H9 (cell line): ENCODE measurements at places on chromosomes 6 and 20. TPM values are rescaled to one million over a fixed set of nuclear protein-coding genes. Genes with fewer than 3 reads are reported as not detected.

- peaks cover 1% of the 10 kb centered on the region; the same call in 1 of the 3 replicates for H3K36me3 ChIP-seq
- H3K27me3 ChIP-seq: no peaks in the 10 kb centered on the region
- H3K4me1 ChIP-seq: no peaks in the 10 kb centered on the region
- no peak overlapping the region for H3K27ac ChIP-seq
- H3K4me3 ChIP-seq: no peak overlapping the region
- no peak for DNase-seq
Observed at GRCh38 chr6:102039441-102039840, 645.9 kb downstream of the GRIK2 start.

GRCh38 chr6:46684771-46685170, 2.9 kb upstream of the TDRD6 start:
- H3K4me1 ChIP-seq: no peaks in the 10 kb centered on the region
- H3K4me3 ChIP-seq: no peak overlapping the region

DNA sequence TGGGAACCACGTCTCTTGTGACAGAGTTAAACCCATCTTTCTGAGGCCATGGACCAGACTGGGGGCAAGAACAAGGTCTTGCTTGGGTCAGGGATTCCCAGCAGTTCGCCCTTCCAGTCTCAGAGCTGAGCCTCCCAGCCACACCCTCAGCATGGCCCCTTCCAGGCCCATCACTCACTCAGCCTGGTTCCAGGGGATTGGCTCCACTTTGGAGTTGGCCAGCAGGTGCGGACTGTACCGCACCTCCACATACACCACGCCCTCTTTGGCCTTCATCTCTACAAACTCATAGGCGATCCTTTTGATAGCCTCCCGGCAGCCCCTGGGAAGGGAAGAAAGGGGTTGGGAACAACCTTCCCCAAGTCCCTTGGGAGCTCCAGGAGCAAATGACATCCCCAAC, 25.2 kb downstream of the ADA start:
- H3K27ac ChIP-seq: no peak overlapping the region
- no peaks in the 10 kb centered on the region for H3K4me1 ChIP-seq
- H3K36me3 ChIP-seq: peaks cover 23% of the 10 kb centered on the region; the same call in 1 of the 2 replicates
- no peak overlapping the region for H3K4me3 ChIP-seq

- peaks cover 21% of the 10 kb centered on the region for H3K36me3 ChIP-seq
- H3K27ac ChIP-seq: no peak overlapping the region
- H3K4me3 ChIP-seq: no peak overlapping the region
- H3K27me3 ChIP-seq: no peaks in the 10 kb centered on the region
- no peak for DNase-seq
Observed at GRCh38 chr6:143180826-143181225, 120.1 kb downstream of the AIG1 start.

The ADGRB3 gene
- total RNA-seq: 0.22 and 0.37 TPM in 2 replicates

The OR2B6 gene
- total RNA-seq: not detected in 2 replicates

The GSTA3 gene
- total RNA-seq: not detected in 2 replicates

DNA sequence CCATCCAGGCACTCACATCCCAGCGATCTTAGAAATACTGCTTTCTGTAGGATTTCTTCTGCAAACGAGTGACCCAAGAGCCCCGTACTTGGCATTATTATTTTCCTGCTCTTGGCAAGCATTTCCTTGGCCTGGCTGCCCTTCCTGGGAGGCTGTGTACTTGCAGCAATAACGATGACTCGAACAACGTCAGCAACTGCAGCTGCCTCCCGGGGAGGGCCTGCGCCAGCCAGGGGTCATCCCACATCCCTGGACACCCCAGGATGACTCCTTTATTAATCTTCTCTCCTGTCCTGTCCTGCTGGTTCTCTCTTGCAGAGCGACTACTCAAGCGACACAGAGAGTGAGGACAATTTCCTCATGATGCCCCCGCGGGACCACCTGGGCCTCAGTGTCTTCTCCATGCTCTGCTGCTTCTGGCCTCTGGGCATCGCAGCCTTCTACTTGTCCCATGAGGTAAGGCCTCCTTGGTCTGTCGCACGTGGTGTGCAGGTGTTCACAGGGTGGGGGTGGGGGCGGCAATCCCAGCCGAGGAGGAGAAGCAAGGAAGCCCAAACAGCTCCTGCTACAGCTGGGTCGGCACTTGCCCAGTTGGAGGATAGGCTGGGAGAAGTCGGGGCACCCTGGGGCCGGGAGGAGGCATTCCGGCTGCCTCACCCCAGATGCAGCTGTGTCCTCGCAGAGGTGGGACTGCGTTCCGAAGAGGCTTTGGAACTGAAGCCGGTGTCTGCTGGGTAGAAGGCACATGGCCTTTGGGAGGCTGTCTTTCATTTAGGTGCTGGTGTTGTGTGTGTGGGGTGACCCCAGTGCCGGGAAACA, 115.3 kb downstream of the SYNDIG1 start:
- no peaks in the 10 kb centered on the region for H3K27me3 ChIP-seq
- peaks cover 2% of the 10 kb centered on the region; the same call in 1 of the 3 replicates for H3K36me3 ChIP-seq
- DNase-seq: no peak
- H3K4me3 ChIP-seq: no peak overlapping the region

DNA sequence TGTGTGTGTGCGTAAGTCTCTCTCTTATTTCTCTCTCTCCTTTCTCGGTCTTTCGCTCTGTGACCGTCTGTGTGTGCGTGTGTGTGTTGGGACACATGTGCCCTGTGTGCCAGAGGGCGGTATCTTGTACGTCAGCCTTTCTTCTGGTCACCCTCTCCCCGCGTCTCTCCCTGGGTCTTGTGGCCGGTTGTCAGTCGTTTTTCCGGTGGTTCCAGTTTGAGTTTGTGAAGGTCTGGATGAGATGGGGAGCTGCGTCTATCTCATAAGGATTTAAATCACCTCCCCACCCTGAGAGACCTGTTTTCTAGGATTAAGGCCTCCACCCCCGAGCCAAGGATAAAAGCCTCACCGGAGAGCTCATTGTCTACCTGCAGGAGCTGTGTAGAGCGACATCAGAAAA, 295.5 kb upstream of the ZNF337 start:
- no peaks in the 10 kb centered on the region for H3K27me3 ChIP-seq
- no peak for DNase-seq
- peaks cover 3% of the 10 kb centered on the region; the same call in 1 of the 2 replicates for H3K36me3 ChIP-seq
- no peaks in the 10 kb centered on the region for H3K4me1 ChIP-seq
- H3K27ac ChIP-seq: no peak overlapping the region
